Right kidney (tissue), 9 donors: ENCODE measurements at places on chromosomes 7 and 10.

DNA sequence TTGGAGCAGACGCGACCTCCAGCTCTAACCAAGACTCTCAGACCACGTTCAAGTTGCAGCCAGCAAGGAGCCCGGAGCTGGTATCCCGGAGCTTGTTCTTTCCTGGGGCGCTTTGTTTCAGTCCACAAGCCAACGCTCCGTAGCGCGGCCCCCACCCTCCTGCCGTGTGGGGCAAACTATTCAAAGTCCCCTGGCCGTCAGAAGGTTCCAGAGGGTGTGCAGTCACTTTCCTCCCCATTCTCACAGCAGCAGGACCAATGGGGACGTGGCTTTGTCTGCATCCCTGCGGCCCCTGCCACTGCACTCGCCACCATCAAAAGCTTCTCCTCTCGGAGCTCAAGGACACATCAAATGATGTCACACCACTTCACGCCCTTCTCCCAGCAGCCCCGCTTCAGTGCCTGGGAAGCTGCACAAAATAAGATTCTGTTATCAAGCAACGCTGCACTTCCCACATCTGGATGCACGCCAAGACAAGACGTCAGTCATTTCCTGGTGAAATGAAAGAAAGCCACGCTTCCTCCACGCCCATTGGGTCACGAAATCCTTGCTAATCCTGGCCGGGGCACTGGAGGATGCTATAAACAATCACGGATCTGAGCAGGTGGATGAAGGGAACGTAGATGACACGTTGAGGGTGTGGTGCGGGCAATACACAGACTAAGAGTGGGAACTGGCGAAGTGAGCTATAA lies 348.2 kb downstream of the PTPRN2 start:
- DNase-seq: no peak

DNA sequence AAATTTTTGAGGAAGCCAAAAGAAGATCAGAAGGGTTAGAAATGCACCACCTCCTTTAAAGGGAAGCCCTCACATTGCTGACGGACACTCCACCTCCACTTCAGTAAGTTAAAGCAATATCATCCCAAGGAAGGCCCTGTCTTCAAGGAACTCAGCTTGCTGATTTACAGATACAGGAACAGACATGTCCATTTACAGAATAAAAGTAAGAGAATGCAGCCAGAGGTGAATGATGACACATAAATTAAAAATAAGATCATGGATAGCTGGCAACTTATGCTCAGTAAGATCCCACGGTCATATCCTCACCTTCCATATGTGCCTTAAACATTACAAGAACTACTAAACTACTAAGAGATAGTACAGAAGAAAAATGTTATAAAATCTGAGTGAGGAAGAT lies 20.4 kb downstream of the GRB10 start:
- DNase-seq: no peak

- no peak for DNase-seq
Observed at GRCh38 chr10:44186150-44186549, 198.7 kb downstream of the CXCL12 start.

DNA sequence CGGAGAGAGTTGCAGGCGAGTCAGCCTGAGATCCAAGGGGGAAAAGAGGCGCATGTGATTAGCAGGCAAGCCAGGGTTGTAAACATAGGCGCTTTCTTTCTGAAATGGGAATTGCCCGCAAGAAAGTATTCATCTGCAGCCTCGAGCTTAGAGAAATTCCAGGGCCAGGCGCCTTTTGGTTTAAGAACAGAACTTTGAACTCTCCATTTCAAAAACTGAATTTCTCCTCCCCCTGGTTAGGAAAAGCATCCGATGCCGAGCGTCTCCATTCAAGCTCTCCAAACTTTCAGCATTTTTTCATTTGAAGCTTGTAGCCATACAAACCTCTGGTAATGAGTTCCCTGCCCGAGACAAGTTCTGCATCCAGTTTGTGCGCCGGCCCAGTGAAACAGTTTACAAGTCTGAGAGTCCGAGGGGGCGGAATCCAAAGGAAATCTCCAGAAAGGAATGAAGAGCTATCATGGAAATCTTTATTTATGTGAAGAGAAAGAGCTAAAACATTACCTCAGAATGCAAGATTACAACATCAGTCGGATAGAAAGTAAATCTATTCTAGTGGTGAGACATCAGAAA lies 69.9 kb downstream of the FAM204A start:
- peak; percentile 60 for DNase-seq
